Skeletal muscle cell (primary cell): ENCODE measurements at places on chromosomes 7 and 10.

DNA sequence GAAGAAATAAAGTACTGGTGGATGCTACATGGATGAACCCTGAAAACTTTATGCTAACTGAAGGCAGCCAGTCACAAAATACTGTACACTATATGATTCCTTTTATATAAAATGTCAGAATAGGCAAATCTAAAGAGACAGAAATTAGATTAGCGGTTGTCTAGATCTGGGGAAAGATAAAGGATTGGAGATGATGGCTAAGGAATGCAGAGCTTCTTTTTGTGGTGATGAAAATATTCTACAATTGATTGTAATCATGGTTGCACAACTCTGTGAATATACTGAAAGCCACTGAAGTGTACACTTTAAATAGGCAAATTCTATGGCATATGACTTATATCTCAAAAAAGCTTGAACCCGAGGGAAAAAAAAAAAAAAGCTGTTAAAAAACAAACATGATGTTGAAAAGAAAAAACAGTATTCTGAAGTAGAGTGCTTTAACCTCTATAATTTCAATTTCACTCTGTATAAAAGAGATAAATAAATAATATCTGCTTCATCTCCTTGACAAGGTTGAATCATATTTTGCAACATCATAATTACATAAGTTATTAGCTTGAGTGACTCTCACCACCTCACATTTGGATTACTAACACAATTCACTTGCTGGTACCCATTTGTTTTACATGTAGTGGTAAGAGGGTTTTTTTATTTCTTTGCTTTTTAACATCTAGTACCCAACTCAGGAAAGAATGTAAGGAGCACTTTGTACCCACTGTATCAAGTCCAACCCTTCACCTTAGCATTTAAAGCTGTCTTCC, 2.8 kb upstream of the GNAI1 start:
- no peak for DNase-seq

DNA sequence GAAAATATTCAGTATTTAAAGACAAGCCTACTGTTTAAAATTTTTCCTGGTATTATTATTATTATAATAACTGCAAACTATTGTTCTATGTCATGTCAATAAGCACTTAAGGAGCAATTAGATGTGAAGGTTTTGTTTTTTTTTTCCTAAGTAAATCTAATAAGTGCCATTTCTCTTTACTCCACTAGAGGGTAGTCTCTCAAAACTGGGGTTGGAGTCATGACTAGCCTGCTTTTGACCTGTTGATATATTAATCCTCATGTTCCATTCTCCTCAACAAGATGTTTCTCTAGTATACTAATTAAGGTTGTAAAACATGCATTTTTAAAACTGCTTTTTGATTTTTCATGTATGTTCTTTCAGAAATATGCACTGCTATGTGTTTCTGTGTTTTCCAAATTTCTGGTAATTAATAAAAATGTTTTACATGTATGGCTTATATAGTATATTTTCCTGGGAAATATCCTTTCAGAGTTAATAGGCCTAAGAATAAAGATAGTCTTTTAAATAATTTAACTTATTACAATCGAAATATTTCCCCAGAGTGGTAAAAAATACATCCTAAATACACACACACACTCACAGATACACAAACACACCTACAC, 1.0 kb upstream of the LRRN3 start:
- DNase-seq, result no peak

DNA sequence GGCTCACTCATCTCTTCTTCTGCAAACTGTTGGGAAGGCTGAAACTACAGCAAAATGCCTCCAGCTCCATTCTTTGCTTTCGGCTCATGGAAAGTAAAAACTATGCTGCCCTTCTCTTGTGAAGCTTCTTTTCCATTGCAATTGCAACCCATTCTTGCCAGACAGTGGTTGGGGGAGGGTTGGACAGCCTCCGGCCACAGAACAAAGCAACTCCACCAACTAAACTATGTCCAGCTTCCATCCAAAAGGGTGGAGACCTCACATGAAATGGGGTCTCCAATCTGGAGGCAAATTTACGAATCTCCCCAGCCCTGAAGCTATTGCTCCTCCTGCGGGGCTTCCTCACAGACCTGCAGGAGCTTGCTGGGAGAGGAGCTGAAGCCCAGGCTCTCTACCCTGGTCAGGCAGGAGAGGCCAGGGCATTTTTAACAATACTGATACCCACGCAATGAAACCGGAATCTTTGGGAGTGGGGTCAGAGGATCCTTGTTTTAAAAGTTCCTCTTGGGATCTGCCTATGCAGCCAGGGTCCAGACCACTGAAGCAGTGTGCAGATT, 549 bp downstream of the GPNMB start:
- DNase-seq, result no peak

DNA sequence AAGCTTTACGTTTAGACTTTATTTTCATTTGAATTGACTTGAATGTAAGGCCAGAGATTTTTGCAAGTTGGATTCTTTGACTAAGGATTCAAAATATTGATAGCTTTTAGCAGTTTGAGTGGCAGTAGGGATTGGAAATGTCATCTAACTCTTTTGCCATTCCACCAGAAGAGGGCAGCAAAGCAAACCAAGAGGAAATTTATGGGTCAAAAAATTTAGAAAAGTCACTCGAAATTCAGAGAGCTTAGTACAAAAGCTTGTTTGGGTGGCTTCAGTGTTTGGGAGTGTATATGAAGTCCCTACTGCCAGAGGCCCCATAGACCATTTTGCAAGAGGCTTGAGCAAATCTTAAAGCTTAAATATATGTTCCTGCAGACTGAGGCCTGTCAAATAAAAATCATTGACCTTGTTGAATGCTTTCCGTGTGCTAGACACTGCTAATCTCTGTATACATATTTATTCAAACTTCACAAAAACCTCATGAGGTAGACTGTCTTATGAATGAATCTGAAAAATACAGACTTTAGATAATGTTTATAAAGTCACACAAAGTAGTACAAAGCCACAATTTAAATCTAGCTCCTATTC, 44.6 kb upstream of the RSBN1L start:
- DNase-seq, result no peak

DNA sequence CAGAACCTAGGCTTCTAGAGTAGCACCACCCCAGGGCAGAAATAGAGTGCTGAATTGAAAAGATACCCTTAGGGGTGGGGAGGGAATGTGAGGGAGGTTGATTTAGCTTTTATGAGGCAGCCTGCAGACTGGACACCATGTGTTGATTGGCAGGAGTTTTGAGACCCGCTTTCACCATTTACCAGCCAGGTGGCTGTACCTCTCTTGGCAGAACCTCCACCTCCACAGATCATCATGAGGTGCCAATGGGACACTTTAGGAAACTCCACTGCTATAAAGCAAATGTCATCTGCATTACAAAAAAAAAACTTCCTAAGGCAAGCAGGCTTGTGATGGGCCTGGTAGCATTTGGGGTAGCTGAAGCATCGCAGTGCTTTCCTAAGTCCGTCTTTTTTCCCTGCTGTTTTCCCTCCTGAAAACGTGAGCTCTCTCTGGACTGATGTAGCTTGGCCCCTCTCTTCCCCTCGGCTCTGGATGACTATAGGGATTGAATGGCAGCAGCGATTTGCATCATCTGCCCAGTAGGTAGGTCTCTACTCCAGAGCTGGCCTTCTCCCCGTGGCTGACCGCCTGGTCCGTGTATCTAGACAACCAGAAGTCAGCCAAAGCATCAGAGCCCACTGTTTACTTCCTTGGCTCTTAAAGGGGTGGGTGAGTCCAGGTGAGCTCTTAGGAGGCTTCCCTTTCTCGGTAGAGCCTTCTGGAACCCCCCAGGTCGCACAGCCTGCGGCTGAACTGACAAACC, 1.3 kb downstream of the PCBD1 start:
- DNase-seq, result no peak
